ENCODE measurements at places on chromosomes 1 and 21. TPM values are rescaled to one million over a fixed set of nuclear protein-coding genes. Genes with fewer than 3 reads are reported as not detected.

Gene KCNT2
- 8.2 TPM for total RNA-seq

Gene ERVH48-1
- not detected for total RNA-seq

Gene KRTAP19-1
- not detected for total RNA-seq

Gene PEA15
- 70.1 TPM for total RNA-seq

Gene ADCY10
- total RNA-seq = not detected

Gene CD84
- total RNA-seq = not detected

Gene RUNX3
- not detected for total RNA-seq

Gene FNDC5
- 2.9 TPM for total RNA-seq

Gene BCL2L15
- not detected for total RNA-seq

Gene OR2T2
- total RNA-seq = not detected

Gene GCSAML
- total RNA-seq = not detected

Gene GNB1
- 83.6 TPM for total RNA-seq

Gene TEKT2
- not detected for total RNA-seq

Data from pericardium fibroblast (primary cell).